ENCODE measurements at places on chromosomes 3 and 15. TPM values are rescaled to one million over a fixed set of nuclear protein-coding genes. Genes with fewer than 3 reads are reported as not detected.

Gene P2RY1
- total RNA-seq = 0.90 TPM

Gene FRMD5
- total RNA-seq = 1.1 TPM

Gene MRAS
- total RNA-seq = 9.4 TPM

Gene EXD1
- 0.12 TPM for total RNA-seq

Gene TFDP2
- 66.5 TPM for total RNA-seq

Gene PLSCR5
- not detected for total RNA-seq

Gene CCRL2
- 6.6 TPM for total RNA-seq

Gene SNTN
- total RNA-seq = not detected

Gene SLCO2A1
- total RNA-seq = 0.02 TPM

Gene ZDHHC23
- 5.1 TPM for total RNA-seq

Gene ZBED2
- total RNA-seq = not detected

Gene SPINK8
- total RNA-seq = not detected

Gene NPAP1
- total RNA-seq = not detected

Gene PLS1
- total RNA-seq = 9.5 TPM

Gene CPNE9
- total RNA-seq = not detected

Gene LIPH
- 1.5 TPM for total RNA-seq

Gene EBLN2
- total RNA-seq = 0.04 TPM

Gene CHDH
- total RNA-seq = 0.02 TPM

Gene PTPN23
- 3.8 TPM for total RNA-seq

Gene CISH
- total RNA-seq = 0.23 TPM

Gene ITIH1
- total RNA-seq = not detected

Gene PIERCE2
- 6.5 TPM for total RNA-seq

Gene CTXN2
- total RNA-seq = not detected

Gene SERINC4
- total RNA-seq = not detected

Gene CADM2
- total RNA-seq = 2.8 TPM

Gene CPNE4
- 0.12 TPM for total RNA-seq

Gene B3GALNT1
- total RNA-seq = 15.8 TPM

Gene LACTB
- 25.0 TPM for total RNA-seq

Gene EAF2
- 4.3 TPM for total RNA-seq

Gene COL6A6
- not detected for total RNA-seq

Gene EFCC1
- total RNA-seq = 0.27 TPM

Gene TRPM1
- total RNA-seq = not detected

Gene KY
- total RNA-seq = not detected

Gene STAB1
- not detected for total RNA-seq

Gene CFAP100
- not detected for total RNA-seq

Gene SEC11A
- 186 TPM for total RNA-seq

Gene ONECUT1
- total RNA-seq = 0.10 TPM

Gene KLHL24
- total RNA-seq = 38.9 TPM

Gene DCLK3
- total RNA-seq = not detected

Gene CKMT1A
- 1.1 TPM for total RNA-seq

Gene PIGZ
- total RNA-seq = 0.89 TPM

Gene TRIM69
- total RNA-seq = 24.7 TPM

Gene CMTM8
- 2.5 TPM for total RNA-seq

Gene FAM3D
- total RNA-seq = 0.17 TPM

Gene LMAN1L
- total RNA-seq = not detected
